ENCODE measurements at places on chromosomes 7 and 10. TPM values are rescaled to one million over a fixed set of nuclear protein-coding genes. Genes with fewer than 3 reads are reported as not detected.

MOGAT3 gene
- polyA plus RNA-seq, result 10.5 TPM

ATOH7 gene
- not detected for polyA plus RNA-seq

CD36 gene
- 4.2 TPM for polyA plus RNA-seq

TMEM229A gene
- polyA plus RNA-seq, result not detected

MRPS24 gene
- polyA plus RNA-seq, result 138 TPM

JAZF1 gene
- 8.9 TPM for polyA plus RNA-seq

EIF4EBP2 gene
- 43.1 TPM for polyA plus RNA-seq

ZNHIT1 gene
- 145 TPM for polyA plus RNA-seq

- no peak for DNase-seq
Observed at GRCh38 chr7:127239814-127240213, 12.9 kb downstream of the GRM8 start.

- no peak for DNase-seq
Observed at GRCh38 chr10:50385624-50386023, 134.3 kb upstream of the ASAH2 start.

GRCh38 chr10:74079936-74080590 lies 70.6 kb downstream of the AP3M1 start:
- DNase-seq, result no peak

DNA sequence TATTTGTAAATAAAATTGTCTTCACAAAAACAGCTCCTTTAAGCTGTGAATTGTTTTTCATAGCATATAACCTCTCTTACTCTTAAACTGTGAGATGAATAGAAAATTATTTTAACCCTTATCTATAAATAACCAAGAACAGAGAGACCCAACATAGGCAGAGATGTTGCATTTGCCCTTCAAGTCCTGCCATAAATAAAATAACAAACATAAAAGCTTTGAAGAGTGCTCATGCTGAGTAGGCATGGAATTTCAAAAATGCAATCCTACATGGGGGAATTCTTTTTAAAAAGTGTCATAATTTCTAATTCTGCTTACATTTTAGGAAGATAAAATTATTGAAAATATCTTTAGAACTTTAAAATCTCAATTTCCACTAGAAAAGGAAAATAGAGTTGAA lies 124.1 kb upstream of the FERD3L start:
- DNase-seq, result no peak

- no peak for DNase-seq
Observed at GRCh38 chr7:5426226-5426475, 2.5 kb upstream of the TNRC18 start.

DNA sequence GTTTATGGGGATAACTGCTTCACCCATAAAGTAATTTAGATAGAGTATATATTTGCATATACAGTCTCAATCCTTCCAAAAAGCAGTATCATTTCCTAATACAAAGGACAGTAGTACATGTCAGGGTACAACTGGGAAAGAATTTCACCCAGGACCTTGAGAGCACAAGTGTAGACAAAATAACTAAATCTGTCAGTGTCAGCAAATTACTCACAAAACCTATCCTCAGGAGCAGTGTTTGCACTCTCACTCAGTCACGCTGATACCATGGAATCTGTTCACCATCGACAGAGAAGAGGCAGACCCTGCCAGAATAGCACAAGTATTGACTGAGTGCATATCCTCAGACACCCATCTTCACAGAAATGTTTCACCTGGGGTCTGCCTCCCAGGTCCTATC lies 554.7 kb upstream of the PHF14 start:
- no peak for DNase-seq

DNA sequence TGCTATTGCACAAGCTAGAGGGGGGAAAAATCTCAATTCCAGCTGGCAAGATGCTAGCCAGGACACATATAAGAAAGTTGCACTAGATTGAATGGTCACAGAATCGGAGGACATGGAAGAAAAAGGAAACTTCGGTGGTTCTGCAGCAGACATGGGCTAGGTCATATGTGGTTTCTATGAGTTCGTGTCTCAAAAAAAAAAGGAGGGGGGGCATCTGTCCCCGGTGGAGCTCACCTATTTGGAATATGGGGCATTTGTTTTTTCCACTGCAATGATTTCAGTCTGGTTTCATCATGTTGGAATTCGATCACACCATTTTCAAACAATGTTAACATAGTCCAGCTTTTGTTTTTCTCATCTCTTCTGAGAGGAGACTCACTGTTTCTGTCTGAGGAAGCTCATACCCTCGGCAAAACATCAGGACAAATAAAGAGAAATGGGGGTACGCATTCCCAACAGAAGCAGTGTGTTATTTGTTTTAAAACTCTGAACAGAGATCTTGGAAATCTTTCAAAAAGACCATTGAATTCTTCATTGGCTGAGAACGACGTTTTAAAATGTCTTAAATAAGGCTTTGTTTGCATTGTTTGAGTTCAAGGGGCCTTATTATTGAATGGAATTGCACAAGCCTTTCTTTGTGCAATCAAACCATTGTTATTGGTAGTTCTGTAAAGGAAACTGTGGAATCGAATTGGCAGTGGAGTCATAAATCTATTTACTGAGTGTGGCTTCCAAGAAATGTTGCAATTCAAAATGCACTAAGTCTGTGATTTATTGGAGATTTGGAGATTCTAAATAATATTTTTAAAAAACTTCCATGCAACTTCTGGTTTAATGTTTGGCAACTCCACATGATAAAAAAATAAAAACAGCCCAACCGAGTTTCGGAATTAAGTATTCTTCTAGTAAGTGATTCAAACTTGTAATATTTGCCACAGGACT lies 173.2 kb downstream of the RTKN2 start:
- no peak for DNase-seq

- peak; percentile 11 for DNase-seq
Observed at GRCh38 chr7:23341846-23342598, 42.9 kb downstream of the MALSU1 start.

DNA sequence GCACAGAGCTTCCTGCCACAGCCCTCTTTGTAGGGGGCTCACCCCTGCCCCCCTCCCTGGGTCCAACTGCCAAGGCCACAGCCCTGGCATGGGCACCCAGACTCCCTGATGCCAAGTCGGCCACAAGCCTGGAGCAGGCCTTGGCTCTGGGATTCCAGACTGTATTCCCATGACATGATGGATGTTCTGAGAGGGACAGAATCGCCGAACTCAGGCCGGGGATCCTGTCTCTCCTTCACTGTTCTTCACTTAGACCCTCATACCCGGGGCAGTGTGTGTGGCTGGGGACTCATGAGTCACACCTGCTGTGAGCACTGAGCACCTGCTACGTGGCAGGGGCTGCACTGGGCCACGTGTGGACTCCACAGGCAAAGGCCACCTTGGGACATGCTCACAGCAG lies 7.9 kb downstream of the CALML5 start:
- no peak for DNase-seq

DNA sequence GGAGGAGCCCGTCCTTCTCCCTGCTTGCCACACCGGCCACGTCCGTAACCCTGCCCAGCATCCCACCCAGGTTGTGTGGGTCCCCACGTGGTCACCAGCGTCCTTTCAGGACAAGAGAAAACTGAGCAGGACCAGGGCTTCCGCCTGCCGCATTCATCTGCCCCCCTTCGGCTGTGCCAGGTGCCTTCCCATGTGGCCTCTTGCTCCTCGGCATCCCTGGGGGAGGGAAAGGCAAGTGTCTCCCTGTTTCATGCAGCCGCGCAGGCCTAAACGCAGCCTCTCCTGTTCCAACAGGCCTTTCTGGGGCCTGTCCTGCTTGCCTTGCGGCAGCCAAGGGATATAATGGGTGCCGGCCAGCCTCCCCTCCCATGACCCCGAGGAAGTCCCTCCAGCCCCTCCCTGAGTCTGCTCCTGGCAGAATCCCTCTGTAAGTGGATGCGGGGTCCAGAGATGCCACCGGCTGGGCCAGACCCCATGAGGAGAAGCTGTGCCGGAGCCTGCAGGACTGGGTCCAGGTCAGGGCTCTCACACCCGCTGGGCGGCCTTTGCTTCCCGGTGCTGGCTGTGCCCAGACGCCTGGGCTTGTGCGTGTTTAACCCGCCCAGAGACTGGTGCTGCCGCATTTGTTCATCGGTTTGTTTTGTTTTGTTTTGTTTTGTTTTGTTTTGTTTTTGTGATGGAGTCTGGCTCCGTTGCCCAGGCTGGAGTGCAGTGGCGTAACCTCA lies 23.1 kb downstream of the SHH start:
- no peak for DNase-seq

GRCh38 chr7:42080841-42081586 lies 156.0 kb downstream of the GLI3 start:
- DNase-seq, result no peak

GRCh38 chr10:89296220-89296648 lies 5.6 kb upstream of the IFIT2 start:
- DNase-seq, result no peak

DNA sequence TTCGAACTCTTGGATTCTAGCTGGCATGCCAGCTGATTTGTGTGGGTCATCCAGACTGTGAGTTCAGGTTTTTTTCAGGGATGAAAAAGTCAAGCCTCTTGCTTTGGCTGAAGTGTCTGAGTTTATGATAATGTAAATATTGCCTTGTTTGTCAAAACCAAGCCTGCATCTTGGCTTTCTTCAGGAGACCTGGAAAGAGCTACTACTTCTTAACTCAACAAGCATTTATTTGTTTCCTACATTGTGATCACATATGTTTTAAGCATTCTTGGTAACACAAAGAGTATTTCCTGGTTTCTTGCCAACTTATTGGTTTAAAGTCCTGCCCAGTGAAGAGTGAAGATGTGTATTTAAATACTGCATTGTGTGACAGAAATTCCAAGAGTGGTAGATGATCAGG lies 407.1 kb downstream of the LRMDA start:
- DNase-seq, result no peak

GRCh38 chr10:3241274-3241921 lies 68.8 kb upstream of the PITRM1 start:
- no peak for DNase-seq

DNA sequence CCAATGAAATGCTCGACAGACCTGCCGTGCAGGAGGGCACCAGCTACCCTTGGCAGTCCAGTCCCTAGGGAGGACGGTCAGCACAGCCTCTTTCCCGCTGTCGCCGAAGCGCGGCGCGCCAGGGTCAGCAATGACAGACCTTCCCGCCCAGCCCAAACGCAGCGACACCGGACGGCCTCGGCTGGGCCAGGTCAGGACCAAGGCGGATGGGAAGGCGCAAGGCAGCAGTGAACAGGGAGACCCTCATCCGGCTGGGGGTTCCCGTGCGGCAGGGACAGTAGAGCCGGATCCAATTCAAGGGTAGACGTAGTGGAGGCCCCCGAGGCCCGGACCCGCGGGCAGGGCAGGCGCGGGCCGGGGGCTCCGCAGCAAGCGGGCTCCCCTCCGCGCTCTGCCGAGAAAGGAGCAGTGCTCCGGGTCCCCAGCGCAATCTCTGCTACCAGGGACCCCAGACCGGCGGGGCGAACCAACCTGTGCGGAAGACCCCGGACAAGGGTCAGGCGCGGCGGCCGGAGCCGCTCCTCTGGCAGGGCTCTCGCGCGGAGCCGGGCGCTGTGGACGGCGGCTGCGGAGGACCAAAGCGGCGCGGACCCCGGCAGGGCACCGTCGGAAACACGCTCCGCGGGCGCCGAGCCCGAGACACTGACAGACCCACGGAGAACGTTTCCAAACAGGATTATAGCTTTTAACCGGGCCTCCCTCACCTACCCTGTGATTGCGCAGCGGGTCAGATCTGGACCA lies at the start of gene SEC31B:
TSS of gene SEC31B (minus strand) at position 551 of the 741 bp plus-strand sequence. CDS start 2,909 bp downstream, outside the sequence.
- peak; percentile 66 for DNase-seq

DNA sequence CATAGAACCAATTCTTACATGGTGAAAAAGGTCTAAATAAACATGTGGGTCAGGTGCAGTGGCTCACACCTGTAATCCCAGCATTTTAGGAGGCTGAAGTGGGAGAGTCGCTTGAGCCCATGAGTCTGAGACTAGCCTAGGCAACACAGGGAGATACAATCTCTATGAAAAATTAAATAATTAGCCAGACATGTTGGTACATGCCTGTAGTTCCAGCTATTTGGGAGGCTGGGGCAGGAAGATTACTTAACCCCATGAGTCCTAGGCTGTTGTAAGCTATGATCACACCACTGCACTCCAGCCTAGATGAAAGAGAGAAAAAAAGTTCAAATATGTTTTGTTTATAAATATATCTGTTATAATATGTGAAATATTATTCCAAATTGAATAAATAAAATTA lies 643.6 kb downstream of the IPMK start:
- DNase-seq, result no peak

GRCh38 chr10:102635377-102635776 lies 8.9 kb upstream of the TRIM8 start:
- no peak for DNase-seq

- peak; percentile 17 for DNase-seq
Observed at GRCh38 chr10:92027141-92027540, 103.6 kb downstream of the BTAF1 start.

DNA sequence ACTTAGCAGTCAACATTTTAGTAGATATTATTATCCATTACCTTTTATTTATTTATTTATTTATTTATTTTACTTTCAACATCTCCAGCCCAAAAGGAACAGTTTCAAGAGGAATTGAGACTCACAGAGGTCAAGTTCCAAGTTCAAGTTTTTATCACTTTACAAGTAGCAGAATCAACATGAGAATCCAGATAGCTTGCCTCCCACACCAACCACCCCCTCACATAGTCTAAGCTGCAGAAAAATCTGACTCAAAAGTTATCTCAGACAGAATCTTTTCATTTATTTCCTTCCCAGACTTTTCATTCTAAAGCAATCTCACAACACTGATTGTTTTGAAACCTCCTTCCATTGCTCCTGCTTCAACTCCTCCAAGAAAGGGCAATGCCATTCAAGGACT lies 129.6 kb downstream of the GRM3 start:
- peak; percentile 11 for DNase-seq
